ENCODE measurements at places on chromosomes 2 and 18. TPM values are rescaled to one million over a fixed set of nuclear protein-coding genes. Genes with fewer than 3 reads are reported as not detected.
A peak's percentile ranks its signal among the peaks of the same experiment; 100 is the strongest.

RBKS gene
- total RNA-seq: 9.9 TPM

- H3K27me3 ChIP-seq: no peaks in the 10 kb centered on the region
- DNase-seq: no peak
- no peaks in the 10 kb centered on the region for H3K4me1 ChIP-seq
Measured at GRCh38 chr2:29041161-29041660, 33.1 kb downstream of the PCARE start.

- DNase-seq: no peak
- no peaks in the 10 kb centered on the region for H3K4me1 ChIP-seq
- H3K27me3 ChIP-seq: no peaks in the 10 kb centered on the region
- no peak overlapping the region for H3K4me3 ChIP-seq
- no peak overlapping the region for H3K27ac ChIP-seq
- H3K36me3 ChIP-seq: no peaks in the 10 kb centered on the region
Measured at GRCh38 chr2:145287736-145288135, 767.8 kb upstream of the ZEB2 start.

DNA sequence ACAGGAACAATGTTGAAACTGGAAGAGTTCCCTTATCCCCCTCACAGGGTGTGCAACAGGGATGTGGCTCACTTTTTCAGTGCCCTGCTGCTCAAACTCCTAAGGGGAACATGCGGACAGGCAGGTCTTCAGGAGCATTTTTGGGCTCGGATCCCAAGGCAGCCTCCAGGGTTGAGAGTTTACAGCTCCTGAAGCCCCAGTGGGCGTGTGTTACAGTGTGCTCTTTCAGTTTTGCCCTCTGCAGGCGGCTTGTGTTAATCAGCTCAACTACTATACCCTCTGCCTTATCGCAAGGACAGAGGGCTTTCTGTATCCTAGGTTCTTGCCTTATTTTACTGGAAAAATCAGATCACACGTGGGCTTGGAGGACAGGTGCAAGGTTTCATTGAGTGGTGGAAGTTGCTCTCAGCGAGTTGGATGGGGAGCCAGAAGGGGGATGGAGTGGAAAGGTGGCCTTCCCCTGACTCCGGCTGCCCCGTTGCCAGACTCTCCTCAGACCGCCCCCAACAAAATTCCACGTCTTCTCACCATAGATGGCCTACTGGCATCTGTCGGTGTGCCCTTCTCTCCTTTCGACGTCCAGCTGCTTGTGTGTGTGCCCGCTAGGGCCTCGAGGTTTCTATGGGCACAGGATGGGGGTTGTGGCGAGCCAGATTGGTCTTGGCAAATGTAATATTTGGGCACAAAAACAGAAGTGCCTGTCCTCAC is 541.9 kb downstream of the TMX3 start:
- H3K27ac ChIP-seq: no peak overlapping the region
- no peak for DNase-seq
- H3K4me3 ChIP-seq: no peak overlapping the region
- no peaks in the 10 kb centered on the region for H3K36me3 ChIP-seq

GAL3ST2 gene
- total RNA-seq: 0.37 TPM

- peaks cover 6% of the 10 kb centered on the region for H3K36me3 ChIP-seq
- no peaks in the 10 kb centered on the region for H3K27me3 ChIP-seq
- H3K27ac ChIP-seq: peak overlapping the region; percentile 19
- no peak overlapping the region for H3K4me3 ChIP-seq
Measured at GRCh38 chr2:127397568-127398238, 9.9 kb upstream of the MAP3K2 start.

DNA sequence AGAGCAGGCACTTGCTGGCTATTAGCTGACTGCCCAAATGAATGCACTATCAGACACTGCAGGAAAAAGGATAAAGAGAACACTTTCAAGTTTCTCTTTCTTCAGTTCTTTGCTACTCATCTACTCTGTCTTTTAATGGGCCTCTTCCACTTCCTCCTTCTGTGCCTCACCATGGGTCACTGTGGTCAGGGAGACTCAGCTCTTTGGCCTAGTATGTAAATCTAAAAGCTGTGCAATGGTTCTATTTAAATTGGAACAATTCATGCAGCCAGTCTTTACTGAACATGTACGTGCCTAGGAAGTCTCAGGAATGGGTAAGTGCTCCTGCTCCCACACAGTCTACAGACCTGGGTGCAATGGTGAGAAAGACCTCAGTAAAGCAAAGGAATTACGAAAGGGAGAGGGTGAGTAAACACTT is 79.1 kb upstream of the DNMT3A start:
- H3K36me3 ChIP-seq: peaks cover 27% of the 10 kb centered on the region
- no peak overlapping the region for H3K4me3 ChIP-seq
- no peaks in the 10 kb centered on the region for H3K27me3 ChIP-seq
- DNase-seq: no peak

- no peak for DNase-seq
- H3K27ac ChIP-seq: no peak overlapping the region
- no peaks in the 10 kb centered on the region for H3K4me1 ChIP-seq
- no peaks in the 10 kb centered on the region for H3K27me3 ChIP-seq
- no peaks in the 10 kb centered on the region for H3K36me3 ChIP-seq
- no peak overlapping the region for H3K4me3 ChIP-seq
Measured at GRCh38 chr2:168008646-168009195, 238.7 kb downstream of the STK39 start.

DUSP19 gene
- 1.0 TPM for total RNA-seq

GRCh38 chr2:73503992-73504570 is 118.4 kb downstream of the ALMS1 start:
- H3K4me1 ChIP-seq: no peaks in the 10 kb centered on the region
- peaks cover 5% of the 10 kb centered on the region for H3K36me3 ChIP-seq
- no peaks in the 10 kb centered on the region for H3K27me3 ChIP-seq
- H3K4me3 ChIP-seq: no peak overlapping the region
- H3K27ac ChIP-seq: no peak overlapping the region

DTNA gene
- total RNA-seq: not detected

DNA sequence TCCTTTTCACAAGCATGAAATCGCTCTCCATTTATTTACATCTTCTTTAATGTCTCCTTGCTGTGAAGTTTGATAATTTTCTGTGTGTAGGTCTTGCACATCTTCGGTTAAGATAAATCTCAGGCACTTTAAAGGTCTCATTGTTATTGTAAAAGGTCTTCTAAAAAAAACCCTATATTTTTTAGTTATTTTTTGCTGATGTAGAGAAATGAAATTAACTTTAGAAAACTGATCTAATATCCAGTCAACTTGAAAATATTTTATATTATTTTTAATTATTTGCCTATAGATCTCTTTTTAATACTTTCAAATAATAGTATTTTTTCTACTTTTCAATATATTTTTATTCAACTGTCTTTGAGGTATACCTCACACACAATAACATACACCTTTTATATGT is 169.4 kb downstream of the INSIG2 start:
- no peaks in the 10 kb centered on the region for H3K4me1 ChIP-seq
- no peaks in the 10 kb centered on the region for H3K27me3 ChIP-seq
- H3K27ac ChIP-seq: no peak overlapping the region
- no peaks in the 10 kb centered on the region for H3K36me3 ChIP-seq

GRCh38 chr2:42163444-42164045 is 5.6 kb upstream of the EML4 start:
- H3K36me3 ChIP-seq: no peaks in the 10 kb centered on the region
- H3K4me3 ChIP-seq: no peak overlapping the region
- H3K4me1 ChIP-seq: no peaks in the 10 kb centered on the region
- H3K27ac ChIP-seq: no peak overlapping the region
- no peak for DNase-seq
- H3K27me3 ChIP-seq: peaks cover 43% of the 10 kb centered on the region

GRCh38 chr2:218400167-218400929 is 680 bp downstream of the CTDSP1 start:
- peaks cover 12% of the 10 kb centered on the region for H3K4me1 ChIP-seq
- H3K27ac ChIP-seq: peak overlapping the region; percentile 85
- peaks cover 46% of the 10 kb centered on the region for H3K36me3 ChIP-seq
- no peaks in the 10 kb centered on the region for H3K27me3 ChIP-seq
- peak; percentile 36 for DNase-seq

DNA sequence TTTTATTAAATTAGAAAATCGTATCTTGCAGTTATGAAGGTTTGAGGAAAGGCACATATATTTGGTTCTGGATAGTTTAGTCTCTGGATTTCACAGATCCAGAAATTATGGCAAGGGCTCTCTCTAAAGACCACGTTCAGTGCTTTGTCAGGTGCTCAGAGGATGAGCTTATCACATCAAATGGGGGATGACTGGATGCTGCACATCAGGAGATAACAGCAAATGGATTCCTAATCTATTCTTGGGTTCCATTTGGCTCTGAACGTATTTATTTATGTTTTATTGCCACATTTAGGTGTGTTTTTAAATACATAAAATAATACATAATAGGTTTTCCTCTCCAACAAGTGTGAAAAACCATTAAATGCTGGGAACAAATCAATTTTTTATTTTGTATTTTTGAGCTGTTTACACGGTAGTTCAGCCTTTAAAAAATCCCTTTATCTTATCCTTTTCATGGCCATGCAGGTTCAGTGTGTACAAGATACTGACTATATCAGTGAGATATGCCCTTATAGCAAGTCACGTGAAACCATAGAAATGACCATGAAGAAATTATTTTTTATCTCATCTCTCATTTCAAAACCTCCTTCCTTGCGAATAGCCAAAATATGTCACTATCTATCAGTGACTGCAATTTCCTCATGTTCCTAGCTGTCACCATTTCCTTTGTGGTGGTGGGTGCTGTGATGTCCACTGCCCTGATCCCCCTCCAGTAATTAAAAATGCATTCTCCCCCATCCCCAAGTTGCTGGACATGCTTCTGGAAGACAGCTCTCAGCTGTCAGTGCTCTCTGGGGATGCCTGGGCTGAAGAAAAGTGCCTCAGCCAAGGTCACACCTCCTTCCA is 25.9 kb upstream of the CXCR4 start:
- no peak overlapping the region for H3K4me3 ChIP-seq
- no peak for DNase-seq
- H3K27me3 ChIP-seq: no peaks in the 10 kb centered on the region
- no peak overlapping the region for H3K27ac ChIP-seq
- H3K4me1 ChIP-seq: peaks cover 12% of the 10 kb centered on the region

DNA sequence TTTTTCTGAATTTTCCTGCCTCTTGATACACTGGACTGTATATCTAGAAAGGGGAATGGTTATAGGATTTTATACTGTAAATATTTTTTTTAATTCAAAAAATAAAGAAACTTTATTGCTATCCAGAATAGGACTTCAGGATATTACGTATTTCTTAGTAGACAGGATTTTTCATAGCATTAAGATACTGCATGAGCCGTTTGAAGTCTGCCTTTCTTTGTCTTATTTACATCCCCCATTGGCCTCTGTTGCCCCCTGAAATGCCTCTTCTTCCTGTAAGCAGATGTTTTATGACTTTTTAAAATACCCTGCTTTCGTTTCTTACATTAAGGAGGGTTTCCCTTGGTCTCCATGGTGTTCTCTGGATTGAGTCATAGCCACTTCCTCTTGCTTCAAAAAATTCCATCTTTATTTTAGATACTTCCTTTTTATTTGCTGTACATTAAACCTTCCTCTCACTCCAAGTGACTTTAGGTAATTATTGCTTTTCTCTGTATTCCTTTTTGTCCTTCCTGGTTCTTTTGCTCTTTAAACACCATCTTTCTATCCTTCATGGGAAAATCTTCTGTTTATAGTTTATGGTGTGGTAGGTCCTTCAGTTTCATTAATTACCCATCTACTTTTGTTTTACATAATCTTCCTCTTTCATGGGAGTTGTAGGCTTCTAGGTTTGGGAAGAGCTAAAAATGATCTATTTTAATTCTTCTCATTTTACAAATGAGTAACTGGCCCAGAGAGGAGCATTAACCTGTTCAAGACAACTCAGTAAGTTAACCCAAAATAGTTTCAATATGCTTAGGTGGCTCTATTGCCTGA is 72.6 kb downstream of the ZNF532 start:
- H3K4me1 ChIP-seq: peaks cover 6% of the 10 kb centered on the region
- no peak overlapping the region for H3K4me3 ChIP-seq
- H3K36me3 ChIP-seq: peaks cover 17% of the 10 kb centered on the region
- peak overlapping the region; percentile 77 for H3K27ac ChIP-seq
- peak; percentile 8 for DNase-seq

- no peak for DNase-seq
- H3K27me3 ChIP-seq: peaks cover 45% of the 10 kb centered on the region
- no peak overlapping the region for H3K27ac ChIP-seq
- H3K4me1 ChIP-seq: no peaks in the 10 kb centered on the region
- H3K4me3 ChIP-seq: no peak overlapping the region
Measured at GRCh38 chr2:141438536-141438935, 692.3 kb downstream of the LRP1B start.

- H3K4me3 ChIP-seq: no peak overlapping the region
- no peaks in the 10 kb centered on the region for H3K27me3 ChIP-seq
- peaks cover 5% of the 10 kb centered on the region for H3K4me1 ChIP-seq
- H3K36me3 ChIP-seq: no peaks in the 10 kb centered on the region
- no peak for DNase-seq
Measured at GRCh38 chr18:56112984-56113383, 525.0 kb upstream of the TCF4 start.

- peak; percentile 36 for DNase-seq
- no peaks in the 10 kb centered on the region for H3K27me3 ChIP-seq
- H3K4me3 ChIP-seq: no peak overlapping the region
- peaks cover 22% of the 10 kb centered on the region for H3K4me1 ChIP-seq
Measured at GRCh38 chr2:224843141-224843540, 127.0 kb upstream of the CCDC195 start.

MAP4K4 gene
- total RNA-seq: 162 TPM

FIGN gene
- 9.0 TPM for total RNA-seq

GRCh38 chr18:13375302-13376255 is 157.0 kb downstream of the LDLRAD4 start:
- H3K27me3 ChIP-seq: no peaks in the 10 kb centered on the region
- peak; percentile 78 for DNase-seq
- peak overlapping the region; percentile 5 for H3K27ac ChIP-seq
- H3K4me3 ChIP-seq: no peak overlapping the region

- H3K27me3 ChIP-seq: no peaks in the 10 kb centered on the region
- H3K4me3 ChIP-seq: no peak overlapping the region
- no peak for DNase-seq
- H3K36me3 ChIP-seq: no peaks in the 10 kb centered on the region
- H3K4me1 ChIP-seq: no peaks in the 10 kb centered on the region
- no peak overlapping the region for H3K27ac ChIP-seq
Measured at GRCh38 chr2:76211991-76212985, 501.6 kb upstream of the GCFC2 start.

GRCh38 chr2:44964752-44965236 is 23.3 kb downstream of the SIX3 start:
- DNase-seq: no peak
- no peak overlapping the region for H3K27ac ChIP-seq
- H3K36me3 ChIP-seq: no peaks in the 10 kb centered on the region
- peaks cover 2% of the 10 kb centered on the region for H3K4me1 ChIP-seq
- H3K27me3 ChIP-seq: no peaks in the 10 kb centered on the region

- no peak overlapping the region for H3K4me3 ChIP-seq
- peak overlapping the region; percentile 16 for H3K27ac ChIP-seq
- DNase-seq: peak; percentile 16
Measured at GRCh38 chr2:194545978-194546377, 1111.0 kb upstream of the SLC39A10 start.

DNA sequence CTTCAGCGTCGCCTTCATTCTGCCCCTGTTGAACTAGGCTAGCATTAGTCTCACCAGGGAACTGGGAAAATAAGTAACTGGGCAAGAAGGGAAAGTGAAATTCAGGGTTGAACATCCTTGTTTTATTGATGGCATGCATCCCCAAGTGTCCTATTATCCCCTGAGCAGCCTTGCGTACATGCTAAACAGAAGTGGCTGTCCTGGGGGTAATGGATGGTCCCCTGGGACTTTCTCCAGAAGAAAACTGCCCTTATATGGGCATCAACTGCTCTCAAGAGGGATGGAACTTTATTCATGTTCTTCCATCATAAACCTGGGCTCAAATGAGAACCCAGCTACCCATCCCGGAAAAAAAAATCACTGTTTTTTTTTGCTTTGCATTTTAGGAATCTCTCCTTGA is 11.8 kb upstream of the SMIM21 start:
- H3K4me1 ChIP-seq: no peaks in the 10 kb centered on the region
- no peak for DNase-seq
- H3K27ac ChIP-seq: no peak overlapping the region
- H3K4me3 ChIP-seq: no peak overlapping the region
- H3K27me3 ChIP-seq: no peaks in the 10 kb centered on the region
